Type B pancreatic cell (in vitro differentiated cells): ENCODE measurements at places on chromosomes 5 and 9. TPM values are rescaled to one million over a fixed set of nuclear protein-coding genes. Genes with fewer than 3 reads are reported as not detected.

- no peak overlapping the region for H3K4me3 ChIP-seq
- H3K4me1 ChIP-seq: peaks cover 18% of the 10 kb centered on the region
- no peak for DNase-seq
- H3K36me3 ChIP-seq: no peaks in the 10 kb centered on the region
- no peaks in the 10 kb centered on the region for H3K27me3 ChIP-seq
Observed at GRCh38 chr9:106286249-106286648, 576.7 kb upstream of the ZNF462 start.

- DNase-seq: no peak
- peaks cover 57% of the 10 kb centered on the region for H3K36me3 ChIP-seq
- H3K4me1 ChIP-seq: no peaks in the 10 kb centered on the region
- H3K27me3 ChIP-seq: no peaks in the 10 kb centered on the region
- H3K4me3 ChIP-seq: no peak overlapping the region
Observed at GRCh38 chr5:131400585-131400984, 136.7 kb downstream of the CDC42SE2 start.

- no peaks in the 10 kb centered on the region for H3K27me3 ChIP-seq
- peaks cover 15% of the 10 kb centered on the region for H3K36me3 ChIP-seq
- no peak overlapping the region for H3K27ac ChIP-seq
- no peak for DNase-seq
- H3K4me1 ChIP-seq: peaks cover 7% of the 10 kb centered on the region
Observed at GRCh38 chr5:78062645-78063044, 231.9 kb downstream of the AP3B1 start.

GRAMD2B gene
- 18.3 and 21.5 TPM in 2 replicates for total RNA-seq

RAI14 gene
- total RNA-seq: 83.1 and 102 TPM in 2 replicates

SHISAL2B gene
- 0.63 TPM in 1 of 2 replicates, not detected in the other for total RNA-seq
